ENCODE measurements at places on chromosomes 5 and 9.
A peak's percentile ranks its signal among the peaks of the same experiment; 100 is the strongest.

GRCh38 chr9:22216730-22217172, 207.6 kb upstream of the CDKN2B start:
- DNase-seq = no peak

DNA sequence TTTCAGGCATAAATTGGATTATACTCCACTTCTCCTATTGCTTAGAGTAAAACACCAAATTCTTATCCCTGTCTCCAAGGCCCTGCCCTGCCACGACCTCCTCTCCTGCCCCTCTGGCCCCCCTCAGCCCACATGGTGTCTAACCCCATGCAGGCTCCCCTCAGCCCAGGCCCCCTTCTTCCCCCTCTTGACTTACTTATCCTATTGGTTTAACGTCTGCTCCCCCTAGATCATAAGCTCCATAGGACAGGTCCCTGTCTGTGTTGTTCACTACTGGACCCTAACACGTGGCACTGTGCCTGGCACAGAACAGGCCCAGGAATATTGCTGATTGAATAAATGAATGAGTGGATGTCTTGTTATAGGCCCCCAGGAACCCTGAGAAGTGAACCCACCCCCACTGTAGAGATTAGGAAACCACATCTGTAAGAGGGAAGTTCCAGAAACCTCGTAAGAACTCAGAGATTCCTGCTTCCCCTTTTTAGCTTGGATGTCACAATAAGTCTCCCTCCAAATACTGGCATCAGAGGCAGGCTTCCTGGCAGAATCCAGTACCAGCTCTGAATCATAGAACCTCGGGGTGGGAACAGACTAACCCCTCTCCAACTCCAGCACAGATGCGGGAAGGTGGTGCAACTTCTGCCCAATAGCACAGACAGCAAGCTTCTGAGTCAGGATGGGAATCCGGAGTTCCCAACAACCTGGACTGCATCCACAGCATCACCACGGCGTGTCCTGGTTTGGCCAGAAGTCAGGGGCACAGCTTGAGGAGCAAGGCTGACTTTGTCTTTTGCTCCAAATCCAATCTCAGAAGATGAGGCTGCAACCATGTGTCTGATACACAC, 31.5 kb downstream of the HRH2 start:
- DNase-seq = no peak

DNA sequence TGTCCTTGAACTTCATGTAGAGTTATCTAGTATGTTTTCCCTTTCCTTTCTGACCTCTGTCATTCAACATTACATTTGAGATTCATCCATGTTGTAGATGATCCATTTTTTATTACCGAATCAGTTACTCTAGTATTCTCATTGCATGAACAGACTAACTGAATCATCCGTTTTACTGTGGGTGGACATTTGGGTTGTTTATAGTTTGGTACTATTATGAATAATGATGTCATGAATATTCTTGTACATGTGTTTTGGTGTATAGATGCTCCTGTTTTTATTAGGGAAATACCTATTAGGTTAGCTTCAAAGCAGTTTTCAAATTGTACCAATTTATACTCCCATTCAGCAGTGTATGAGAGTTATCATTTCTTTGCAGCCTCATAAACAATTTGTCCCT, 94.3 kb upstream of the NIPAL4 start:
- DNase-seq = no peak

DNA sequence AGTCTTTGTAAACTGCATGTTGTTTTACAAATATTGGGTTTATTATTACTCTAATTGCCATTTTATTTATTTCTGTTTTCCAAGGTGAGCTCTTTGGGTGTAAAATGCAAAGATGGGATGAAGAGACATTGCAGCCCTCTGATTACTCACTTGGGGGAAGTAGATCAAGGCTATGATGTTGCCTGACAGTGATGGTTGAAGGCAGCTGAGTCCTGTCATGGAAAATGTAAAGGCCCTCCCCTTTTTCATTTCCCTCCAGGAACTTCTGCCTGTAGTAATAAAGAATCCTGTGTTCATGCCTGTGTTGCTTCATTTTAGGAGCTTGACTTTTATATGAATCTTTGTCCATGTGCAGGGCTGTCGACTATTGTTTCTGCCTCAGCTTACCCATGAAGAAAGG, 605.4 kb upstream of the CLINT1 start:
- no peak for DNase-seq

DNA sequence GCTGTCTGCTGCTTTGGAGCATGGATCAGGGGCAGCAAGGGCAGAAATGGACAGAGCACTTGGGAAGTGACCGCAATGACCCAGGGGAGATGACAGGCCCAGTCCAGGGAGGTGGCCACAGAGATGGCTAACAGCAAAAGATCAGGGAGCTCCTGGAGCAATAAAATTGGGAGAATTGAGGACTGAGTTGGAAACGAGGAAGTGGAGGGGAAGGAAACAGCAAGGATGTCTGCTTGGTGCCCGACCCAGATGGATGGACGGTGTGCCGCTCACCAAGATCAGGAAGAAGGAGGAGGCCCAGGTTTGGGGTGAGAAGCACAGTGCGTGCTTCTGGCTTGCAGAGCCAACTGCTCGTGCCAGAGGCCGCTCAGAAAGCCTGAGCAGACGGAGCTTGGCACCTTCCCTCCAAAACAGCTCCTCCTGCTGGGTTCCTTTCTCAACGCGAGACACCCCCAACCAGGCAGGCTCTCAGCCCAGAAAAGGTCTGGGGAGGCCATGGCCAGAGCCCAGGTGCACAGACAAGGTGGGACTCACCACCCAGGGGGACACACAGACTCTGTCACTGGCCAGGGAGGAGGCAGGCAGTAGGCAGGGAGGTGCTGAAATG, 1.7 kb upstream of the SLC34A1 start:
- no peak for DNase-seq

GRCh38 chr5:98929710-98930298, 997 bp upstream of the CHD1 start:
- DNase-seq = peak; percentile 98

GRCh38 chr9:133999851-134000265, 7.7 kb upstream of the VAV2 start:
- no peak for DNase-seq

DNA sequence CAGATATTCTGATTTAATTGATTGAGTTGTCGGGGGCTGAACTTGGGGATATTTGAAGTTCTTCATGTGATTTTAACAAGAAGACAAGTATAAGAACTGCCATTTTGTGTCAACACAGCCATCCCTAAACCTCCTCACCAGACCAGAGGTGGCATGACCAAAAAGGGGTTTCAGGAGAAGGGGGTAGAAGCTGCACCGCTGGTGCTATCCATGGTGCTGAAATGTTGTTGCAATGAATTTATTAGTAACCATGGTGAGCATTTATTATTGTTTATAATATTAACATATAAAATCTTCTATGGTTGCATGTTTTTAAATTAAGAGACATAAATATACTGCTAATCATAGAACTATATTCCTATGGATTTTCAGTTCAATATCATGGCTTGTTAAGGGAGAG, 72.3 kb downstream of the GNA14 start:
- DNase-seq = no peak

GRCh38 chr9:98240475-98240874, 15.0 kb downstream of the TBC1D2 start:
- no peak for DNase-seq

GRCh38 chr5:23027331-23027730, 174.2 kb upstream of the CDH12 start:
- DNase-seq = no peak

DNA sequence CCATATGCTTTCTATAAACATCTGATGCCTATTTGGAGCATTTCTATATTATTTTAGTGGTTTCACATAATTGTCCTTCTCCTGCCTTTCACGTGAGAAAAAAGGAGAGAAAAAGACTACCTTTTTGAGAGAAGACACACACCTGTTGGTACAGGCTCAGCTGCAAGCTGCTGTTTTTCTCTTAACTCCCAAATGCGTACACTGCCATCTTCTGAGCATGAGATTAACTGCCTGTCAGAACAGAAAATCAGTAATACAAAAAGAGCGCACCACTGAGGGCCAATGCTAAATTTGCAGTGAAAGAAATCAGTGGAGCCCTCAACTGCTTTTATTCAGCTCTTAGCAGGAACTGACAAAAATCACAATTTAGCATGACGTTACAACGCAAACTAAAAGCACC, 54.9 kb downstream of the WDR41 start:
- no peak for DNase-seq

- no peak for DNase-seq
Observed at GRCh38 chr5:95631255-95631958, 11.5 kb downstream of the GPR150 start.

DNA sequence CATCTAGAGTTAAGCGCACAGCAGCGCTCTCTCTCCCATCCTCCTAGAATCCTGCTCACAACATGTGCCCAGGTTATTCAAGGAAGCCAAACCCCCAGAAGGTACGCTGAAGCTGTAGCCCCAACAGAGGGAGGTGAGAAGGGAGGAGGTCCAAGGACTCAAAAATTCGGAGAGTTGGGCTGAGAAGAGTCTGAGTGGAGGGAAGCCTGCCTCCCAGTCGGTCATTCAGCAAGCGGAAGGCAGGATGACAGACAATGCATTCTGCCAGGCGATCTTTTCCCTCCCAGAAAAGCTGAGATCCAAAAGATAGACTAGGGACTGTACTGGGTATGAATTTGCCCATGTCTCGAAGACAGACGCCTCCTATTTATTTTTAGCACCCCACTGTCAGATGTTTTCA, 189.2 kb downstream of the FRMD3 start:
- no peak for DNase-seq

DNA sequence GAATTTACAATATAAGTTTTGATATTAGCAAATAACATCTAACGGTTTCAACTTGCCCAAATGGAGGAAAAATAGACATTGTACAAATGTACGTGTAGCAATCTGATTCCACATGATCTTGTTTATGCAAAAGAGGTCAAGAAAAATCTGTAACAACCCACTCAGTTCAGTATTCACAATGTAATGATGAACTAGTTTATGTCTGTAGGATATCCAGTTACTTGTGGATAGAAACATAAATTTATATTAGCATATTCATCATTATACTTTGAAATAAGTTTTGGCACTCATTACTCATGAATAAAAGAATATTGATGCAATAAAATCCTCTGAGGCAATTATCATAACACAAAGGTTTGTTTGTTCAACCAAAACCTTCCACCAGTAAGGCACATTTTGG, 28.1 kb downstream of the PLK2 start:
- DNase-seq = no peak

GRCh38 chr9:130498298-130498917, 53.6 kb downstream of the ASS1 start:
- no peak for DNase-seq

Data from suprapubic skin (tissue), 4 donors.